ENCODE measurements at places on chromosomes 7 and 10.

GRCh38 chr10:89242840-89243568 lies 8.6 kb downstream of the LIPA start:
- no peak for DNase-seq

DNA sequence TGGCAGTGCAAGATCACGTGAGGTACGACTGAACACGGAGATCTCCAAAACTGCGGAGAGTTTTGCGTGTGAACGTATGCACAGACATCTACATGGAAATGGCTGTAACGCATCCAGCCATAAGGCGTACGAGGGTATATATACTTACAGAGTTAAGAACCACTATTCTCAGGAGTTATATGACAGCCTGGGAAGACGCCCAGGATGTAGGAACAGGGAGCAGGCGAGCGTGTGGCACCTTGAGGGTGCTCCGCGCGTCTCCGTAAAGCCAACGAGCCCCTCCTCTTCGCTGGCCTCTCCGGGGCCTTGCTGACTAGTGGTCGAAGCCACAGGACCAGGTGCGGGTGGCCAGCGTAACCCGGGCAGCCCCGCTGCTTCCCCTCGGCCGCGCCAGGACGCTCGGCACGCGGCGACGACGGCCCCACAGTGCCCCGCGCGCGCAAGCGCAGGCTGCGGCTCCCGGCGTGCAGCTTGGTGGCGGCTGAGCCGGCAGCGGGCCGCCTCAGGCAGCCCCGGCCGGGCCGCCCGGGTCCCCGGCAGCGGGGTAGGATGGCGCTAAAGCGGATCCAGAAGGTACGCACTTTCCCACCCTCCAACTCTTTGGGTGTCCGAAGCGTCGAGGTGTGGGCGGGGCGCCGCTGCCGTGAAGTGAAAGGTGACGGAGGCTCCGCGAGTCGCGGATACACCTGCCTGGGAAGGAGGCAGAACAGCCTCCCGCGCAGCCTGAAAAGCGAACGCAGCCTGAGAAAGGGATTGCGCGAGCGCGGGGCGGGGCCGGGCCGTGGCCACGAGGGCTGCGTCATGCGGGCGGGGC lies at the start of gene UBE2D4:
Gene UBE2D4, plus strand, starts transcription at position 453 of the 814 bp plus-strand sequence. Its CDS starts 97 bp downstream, at position 550.
- peak; percentile 93 for DNase-seq

DNA sequence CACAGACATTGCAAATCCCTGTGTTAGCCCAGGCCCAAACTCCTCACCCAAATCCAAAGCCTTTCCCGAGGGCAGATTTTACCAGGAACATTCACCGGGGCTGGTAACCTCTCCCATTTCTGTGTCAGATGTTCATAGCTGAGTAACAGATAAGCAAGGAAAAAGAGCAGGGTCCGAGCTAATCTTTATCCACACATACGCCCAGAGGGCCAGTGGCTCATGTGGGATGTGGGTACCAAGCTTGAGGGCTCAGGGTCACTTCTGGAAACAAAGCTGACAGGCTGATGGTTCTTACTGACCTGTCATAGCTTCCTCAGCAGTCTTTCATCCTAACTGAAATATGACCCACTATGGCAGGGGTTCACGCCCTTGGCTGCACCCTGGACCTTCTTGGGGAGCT lies 39.8 kb downstream of the HBP1 start:
- no peak for DNase-seq

DNA sequence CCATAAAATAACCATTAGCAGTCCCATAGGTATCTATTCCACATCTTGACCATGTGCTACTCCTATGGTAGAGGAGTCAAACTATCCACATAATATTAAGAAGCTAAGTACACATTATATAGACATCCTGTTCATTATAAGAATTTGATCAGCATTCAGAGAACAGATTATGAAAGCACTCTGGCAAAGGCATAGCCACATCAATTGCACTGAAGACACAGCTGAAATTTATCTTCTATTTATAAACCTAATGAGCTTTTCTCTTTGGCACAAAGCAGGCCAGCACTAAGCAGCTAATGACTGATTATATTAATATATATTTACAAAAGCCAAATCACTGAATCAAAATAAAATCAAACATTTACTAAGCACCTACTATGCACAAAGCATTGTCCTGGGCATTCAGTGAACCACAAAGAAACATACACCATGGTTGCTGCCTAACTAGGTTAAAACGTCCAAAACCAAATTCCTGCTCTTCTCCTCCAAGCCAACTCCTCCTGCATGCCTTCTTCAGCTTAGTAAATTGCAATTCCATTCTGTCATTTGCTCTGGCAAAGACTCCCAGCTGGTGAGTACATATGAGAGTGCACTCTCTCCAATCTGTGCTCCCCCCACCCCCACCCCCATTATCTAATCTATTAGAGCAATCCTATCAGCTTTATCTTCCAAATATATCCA lies 122.6 kb upstream of the ASAH2 start:
- DNase-seq = no peak

DNA sequence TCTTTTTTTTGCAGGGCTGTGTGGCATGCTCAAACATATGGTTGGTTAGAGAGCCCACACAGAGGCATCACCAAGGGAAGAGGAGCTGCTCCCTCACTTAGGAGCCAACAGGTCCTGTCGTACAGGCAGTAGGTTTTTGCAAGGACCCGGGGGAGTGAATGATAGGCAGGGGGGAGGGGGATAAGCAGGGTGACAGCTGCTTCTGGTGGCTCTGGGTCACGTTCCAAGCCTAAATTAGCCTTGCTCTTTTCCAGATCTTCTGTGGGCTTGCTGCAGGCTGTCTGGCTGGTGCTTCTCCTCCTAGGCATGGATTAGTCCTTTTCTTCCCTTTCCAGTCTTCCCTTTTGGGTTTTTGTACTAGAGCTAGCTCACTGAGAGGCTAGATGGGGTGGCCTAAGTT lies 117.7 kb upstream of the PODXL start:
- no peak for DNase-seq

DNA sequence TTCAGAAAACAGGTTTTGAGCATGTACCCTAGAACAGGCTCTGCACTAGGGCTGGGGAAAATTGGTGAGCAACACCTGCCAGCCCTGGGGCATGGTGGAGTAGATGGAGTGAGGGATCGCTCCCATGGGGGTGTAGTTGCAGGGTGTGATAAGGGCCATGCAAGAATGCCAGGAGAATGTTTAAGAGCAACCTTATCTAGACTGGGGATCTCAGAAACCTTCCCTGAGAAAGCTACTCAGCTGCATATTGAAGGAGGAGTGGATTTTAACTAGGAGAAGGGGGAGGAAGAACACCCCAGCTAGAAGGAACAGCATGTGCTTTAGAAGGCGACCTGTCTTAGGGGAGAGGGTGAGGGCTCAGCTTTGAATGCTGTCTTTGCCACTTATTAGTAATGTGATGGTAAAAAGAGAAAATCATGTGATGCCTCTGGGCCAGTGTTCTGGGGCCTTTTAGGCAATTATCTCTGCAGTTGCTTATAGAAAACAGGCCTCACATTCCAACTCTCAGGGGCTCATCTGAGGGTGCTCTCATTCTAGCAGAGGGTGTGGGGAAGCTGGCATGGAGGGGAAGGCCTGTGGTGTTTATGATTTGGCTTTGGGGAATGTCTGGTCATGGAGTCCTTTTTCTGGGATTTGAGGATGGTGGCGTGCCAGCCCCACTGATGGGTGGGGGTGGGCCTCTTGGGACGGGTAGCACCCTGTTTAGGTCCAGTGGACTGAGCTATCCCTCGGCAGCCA lies 225.4 kb downstream of the BMPER start:
- DNase-seq = no peak

- DNase-seq = no peak
Observed at GRCh38 chr10:113921561-113922370, 67.3 kb downstream of the NHLRC2 start.

DNA sequence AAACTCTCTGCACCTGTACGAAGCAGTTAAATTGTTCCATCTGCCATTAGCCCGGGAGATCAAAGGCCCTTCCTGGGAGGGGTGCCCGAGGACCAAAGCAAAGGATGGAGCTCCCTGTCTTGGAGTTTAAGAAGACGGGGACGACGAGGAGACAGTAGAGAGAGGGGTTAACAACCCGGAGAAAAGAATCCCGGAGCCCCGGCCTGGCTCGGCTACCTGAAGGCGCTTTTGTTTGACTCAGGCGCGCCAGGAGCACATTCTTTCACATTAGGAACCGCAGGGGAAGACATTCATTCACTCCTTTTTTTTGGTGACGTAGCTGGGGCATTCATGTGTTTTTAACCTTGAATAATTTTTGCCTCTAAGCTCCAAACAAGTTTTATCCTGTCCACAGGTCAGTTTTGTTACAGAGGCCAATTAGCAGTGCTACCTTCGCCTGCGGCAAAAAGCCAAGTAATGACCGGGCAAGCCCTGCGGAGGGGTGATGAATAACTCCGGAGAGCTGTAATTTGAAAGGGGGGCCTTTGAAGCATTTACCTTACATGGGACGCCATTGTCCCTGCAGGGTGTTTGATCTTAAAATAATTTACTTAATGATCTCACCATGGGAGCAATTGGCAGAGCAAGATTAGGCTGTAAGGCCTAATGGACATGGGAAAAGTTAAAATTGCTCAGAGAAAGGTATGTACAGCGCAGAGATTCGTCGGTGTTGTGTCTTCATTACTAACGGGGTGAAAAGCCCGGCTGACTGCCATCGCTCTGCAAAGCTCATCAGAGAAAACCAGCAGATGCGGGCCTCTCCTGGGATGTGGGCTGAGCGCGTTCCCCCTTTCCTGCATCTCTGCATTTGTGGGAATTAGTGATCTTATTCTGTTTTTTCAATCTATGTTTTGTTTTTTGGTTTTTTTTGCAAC lies 258.0 kb upstream of the SP4 start:
- DNase-seq = no peak

- no peak for DNase-seq
Observed at GRCh38 chr10:26706206-26706605, 8.7 kb downstream of the PDSS1 start.

- no peak for DNase-seq
Observed at GRCh38 chr7:94378356-94378755, 16.3 kb upstream of the COL1A2 start.

DNA sequence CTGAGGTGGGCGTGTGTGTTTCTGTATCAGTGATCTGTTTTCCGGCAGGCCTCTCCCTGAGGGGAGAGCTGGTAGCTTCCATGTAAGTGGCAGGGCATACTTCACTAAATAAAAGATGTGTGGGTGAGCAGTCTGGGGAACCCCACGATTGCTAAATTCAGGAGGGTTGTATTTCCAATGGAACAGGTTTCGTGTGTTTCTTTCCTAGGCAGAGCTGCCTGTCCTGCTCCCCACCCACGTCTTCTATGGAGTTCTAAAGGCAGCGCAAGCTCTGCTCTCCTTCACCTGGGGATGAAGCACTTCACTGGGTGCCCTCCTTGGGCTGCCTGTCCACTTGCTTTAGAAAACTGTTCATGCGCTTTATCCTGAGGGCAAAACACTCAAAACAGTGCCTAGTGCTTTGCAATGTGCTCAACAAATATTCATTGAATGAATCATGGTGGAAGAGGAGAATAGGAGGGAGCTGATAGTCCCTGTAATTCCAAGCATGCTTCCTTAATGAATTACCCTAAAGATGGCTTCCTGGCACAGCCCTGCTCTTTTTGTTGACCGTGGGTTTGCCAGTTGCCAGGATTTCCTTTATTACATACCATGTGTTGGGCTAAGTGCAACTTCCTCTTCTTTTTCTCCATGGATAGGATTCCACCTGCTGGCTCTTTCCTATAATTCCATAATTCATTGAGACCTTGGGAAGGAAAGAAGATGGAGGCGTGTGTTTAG lies 50.6 kb upstream of the SRPK2 start:
- DNase-seq = no peak

- no peak for DNase-seq
Observed at GRCh38 chr10:125455855-125456254, 227.1 kb downstream of the TEX36 start.

DNA sequence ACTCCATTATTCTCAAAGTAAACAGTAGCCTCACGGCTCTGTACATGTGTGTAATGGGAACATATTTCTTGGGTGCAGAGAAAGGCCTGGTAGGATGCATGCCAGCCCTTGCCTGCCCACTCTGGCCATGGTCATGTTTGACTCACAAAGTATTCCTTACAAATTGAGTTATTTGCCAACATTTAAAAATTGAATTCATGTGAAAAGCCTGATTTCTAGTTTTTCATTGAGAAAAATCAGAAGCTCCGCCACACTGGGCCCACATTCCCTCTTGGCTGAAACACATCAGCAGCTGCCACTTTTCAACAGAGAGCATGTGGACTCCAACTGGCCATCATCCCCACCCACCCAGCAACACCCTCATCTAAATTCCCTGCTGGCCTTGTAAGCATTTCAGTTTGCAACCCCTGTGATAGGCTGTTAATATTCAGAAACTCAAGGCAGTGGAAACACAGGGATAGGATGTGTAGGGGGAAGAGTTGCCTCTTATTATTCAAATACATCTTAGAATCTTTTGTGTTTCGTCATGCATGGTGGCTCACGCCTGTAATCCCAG lies 40.9 kb downstream of the CDH23 start:
- no peak for DNase-seq

DNA sequence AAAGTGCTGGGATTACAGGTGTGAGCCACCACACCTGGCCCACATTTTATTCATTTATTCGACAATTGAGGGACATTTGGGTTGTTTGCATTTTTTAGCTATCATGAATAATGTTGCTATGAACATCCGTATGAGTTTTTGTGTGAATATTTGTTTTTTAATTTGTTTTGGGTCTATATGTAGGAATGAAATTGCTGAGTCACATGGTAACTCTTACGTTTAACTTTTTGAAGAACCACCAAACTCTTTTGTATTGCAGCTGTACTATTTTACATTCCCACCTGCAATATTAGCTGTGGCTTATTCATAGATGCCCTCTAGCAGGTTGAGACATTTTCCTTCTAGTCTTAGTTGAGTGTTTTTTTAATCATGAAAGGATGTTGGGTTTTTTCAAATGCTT lies 14.4 kb downstream of the PLAC9 start:
- DNase-seq = no peak

DNA sequence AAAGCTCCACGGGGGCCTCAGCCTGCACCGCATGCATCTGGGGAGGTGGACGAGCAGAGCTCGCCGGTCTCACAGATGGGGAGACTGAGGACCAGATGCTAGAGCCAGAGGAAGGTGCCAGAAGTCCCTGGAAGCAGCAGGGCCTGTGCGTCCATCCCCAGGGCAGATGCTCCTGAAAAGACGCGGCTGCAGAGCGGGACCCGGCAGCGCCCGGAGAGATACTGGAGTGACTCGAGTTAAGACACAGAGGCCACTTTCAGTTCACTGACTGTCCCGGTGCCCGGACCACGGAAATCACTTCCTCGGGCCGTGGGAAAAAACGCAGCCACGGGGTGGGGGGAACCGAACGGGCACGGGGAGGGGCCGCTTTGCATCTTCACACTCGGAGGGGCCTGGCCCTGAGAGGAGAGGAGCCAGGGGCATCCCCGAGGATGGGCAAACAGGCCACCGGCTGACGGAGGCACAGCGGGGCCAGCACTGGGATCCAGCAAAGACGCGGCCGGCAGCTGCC lies 85.4 kb downstream of the FOXL3 start:
- no peak for DNase-seq

All from B cell (primary cell).